Kidney (tissue), 22 donors: ENCODE measurements at places on chromosomes 5 and 9. TPM values are rescaled to one million over a fixed set of nuclear protein-coding genes. Genes with fewer than 3 reads are reported as not detected.

DNA sequence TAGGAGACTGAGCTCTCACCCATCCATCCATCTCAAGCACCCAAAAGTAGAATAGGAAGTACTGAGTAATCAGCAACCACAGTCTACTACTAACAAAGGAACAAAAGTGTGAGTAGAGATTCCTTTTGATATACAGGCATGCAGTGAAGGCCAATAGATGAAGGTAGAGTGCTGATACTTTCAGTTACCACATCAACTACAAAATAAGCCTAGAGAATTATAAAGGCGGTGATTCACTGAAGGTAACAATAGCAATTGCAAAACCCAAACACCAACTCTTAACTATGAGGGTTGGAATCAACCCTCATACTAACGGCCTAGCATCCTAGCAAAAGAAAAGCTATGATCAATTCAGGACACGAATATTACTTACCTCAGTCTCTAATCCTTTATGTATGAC is 992.6 kb downstream of the DNAH5 start:
- no peak overlapping the region for H3K4me3 ChIP-seq
- no peaks in the 10 kb centered on the region for H3K36me3 ChIP-seq
- DNase-seq: no peak
- no peaks in the 10 kb centered on the region for H3K27me3 ChIP-seq
- no peaks in the 10 kb centered on the region for H3K4me1 ChIP-seq
- H3K27ac ChIP-seq: no peak overlapping the region

Gene LRRTM2
- 0.03 TPM for total RNA-seq

GRCh38 chr5:18023986-18024385 is 389.7 kb downstream of the TAF11L14 start:
- no peak overlapping the region for H3K4me3 ChIP-seq
- H3K4me1 ChIP-seq: no peaks in the 10 kb centered on the region
- H3K27ac ChIP-seq: no peak overlapping the region
- no peaks in the 10 kb centered on the region for H3K36me3 ChIP-seq
- no peak for DNase-seq

- H3K27me3 ChIP-seq: no peaks in the 10 kb centered on the region
- no peak overlapping the region for H3K4me3 ChIP-seq
- H3K4me1 ChIP-seq: no peaks in the 10 kb centered on the region
- no peak for DNase-seq
- no peaks in the 10 kb centered on the region for H3K36me3 ChIP-seq
Measured at GRCh38 chr5:89445106-89445745, 562.2 kb upstream of the MEF2C start.

Gene AJM1
- 5.3 TPM for total RNA-seq

- H3K4me3 ChIP-seq: peak overlapping the region; percentile 96
- H3K36me3 ChIP-seq: peaks cover 2% of the 10 kb centered on the region
- peak overlapping the region; percentile 95 for H3K27ac ChIP-seq
- H3K27me3 ChIP-seq: no peaks in the 10 kb centered on the region
- peaks cover 19% of the 10 kb centered on the region for H3K4me1 ChIP-seq
Measured at GRCh38 chr5:115842089-115842935, 577 bp downstream of the AP3S1 start.

DNA sequence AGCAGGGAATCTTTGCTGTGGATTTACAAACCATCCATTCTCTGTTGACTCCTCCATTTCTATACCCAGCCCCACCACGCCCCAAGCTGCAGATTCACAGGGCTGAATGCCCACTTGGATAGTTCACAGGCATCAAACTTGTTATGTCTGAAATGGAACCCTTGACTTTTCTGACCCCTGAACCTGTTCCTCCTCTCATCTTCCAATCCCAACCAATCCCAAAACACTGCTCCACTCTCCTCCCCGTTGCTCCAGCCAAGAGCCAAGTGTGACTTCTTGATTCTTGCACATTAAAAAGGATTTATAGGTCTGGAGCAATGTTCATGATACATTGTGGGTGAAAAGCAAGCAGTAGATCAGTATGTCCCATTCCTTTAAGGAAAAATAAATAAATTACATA is 145.6 kb downstream of the DAB2IP start:
- no peaks in the 10 kb centered on the region for H3K4me1 ChIP-seq
- no peaks in the 10 kb centered on the region for H3K36me3 ChIP-seq
- H3K4me3 ChIP-seq: no peak overlapping the region
- no peaks in the 10 kb centered on the region for H3K27me3 ChIP-seq
- DNase-seq: peak; percentile 84

- H3K4me3 ChIP-seq: no peak overlapping the region
- H3K27ac ChIP-seq: no peak overlapping the region
- H3K27me3 ChIP-seq: no peaks in the 10 kb centered on the region
- H3K36me3 ChIP-seq: no peaks in the 10 kb centered on the region
- H3K4me1 ChIP-seq: no peaks in the 10 kb centered on the region
Measured at GRCh38 chr9:134307674-134308638, 18.3 kb upstream of the RXRA start.

GRCh38 chr5:65248896-65249295 is 232.8 kb downstream of the ADAMTS6 start:
- no peaks in the 10 kb centered on the region for H3K27me3 ChIP-seq
- no peak overlapping the region for H3K4me3 ChIP-seq
- no peaks in the 10 kb centered on the region for H3K4me1 ChIP-seq
- no peak for DNase-seq
- no peak overlapping the region for H3K27ac ChIP-seq

- H3K4me3 ChIP-seq: peak within 1 kb of the TSS; percentile 95
- H3K27me3 ChIP-seq: no peaks in the 10 kb centered on the region
- no peaks in the 10 kb centered on the region for H3K36me3 ChIP-seq
- H3K27ac ChIP-seq: peak within 1 kb of the TSS; percentile 30
Measured at GRCh38 chr5:96876292-96876850, at the start of gene ERAP2. Gene ERAP2 (plus strand): TSS chr5:96876500. CDS start chr5:96879686, 3,186 bp downstream.

Gene UNC5A
- 1.5 TPM for total RNA-seq

GRCh38 chr5:101688156-101688555 is 607.9 kb downstream of the SLCO4C1 start:
- H3K4me1 ChIP-seq: no peaks in the 10 kb centered on the region
- H3K4me3 ChIP-seq: no peak overlapping the region
- DNase-seq: no peak
- no peaks in the 10 kb centered on the region for H3K36me3 ChIP-seq

GRCh38 chr5:44388321-44389089 is 715 bp downstream of the FGF10 start:
- H3K4me3 ChIP-seq: peak overlapping the region; percentile 59
- no peak overlapping the region for H3K27ac ChIP-seq
- no peaks in the 10 kb centered on the region for H3K36me3 ChIP-seq
- peaks cover 4% of the 10 kb centered on the region for H3K27me3 ChIP-seq
- DNase-seq: peak; percentile 65
- peaks cover 3% of the 10 kb centered on the region for H3K4me1 ChIP-seq

Gene IPPK
- 7.3 TPM for total RNA-seq

DNA sequence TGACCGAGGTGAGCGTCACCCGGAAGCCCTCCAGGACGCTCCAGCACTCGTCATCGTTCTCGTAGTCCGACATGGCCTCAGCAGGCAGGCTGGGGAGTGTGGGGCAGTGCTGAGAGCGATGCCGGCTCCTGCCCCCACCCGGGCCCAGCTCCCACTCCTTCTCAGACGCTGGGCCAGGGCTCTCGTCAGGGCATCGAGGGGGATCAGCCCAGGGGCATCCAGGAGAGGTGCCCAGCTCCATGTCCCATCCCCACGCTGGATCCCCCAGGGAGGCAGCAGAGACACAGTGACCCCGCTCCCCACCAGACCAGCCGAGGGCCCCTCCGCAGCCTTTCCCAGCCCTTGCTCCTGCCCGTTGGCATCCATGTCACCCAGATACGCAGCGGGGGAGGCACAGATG is 1.5 kb downstream of the CARD9 start:
- no peak for DNase-seq
- H3K27me3 ChIP-seq: no peaks in the 10 kb centered on the region
- H3K36me3 ChIP-seq: no peaks in the 10 kb centered on the region

Gene RNF183
- 3.6 TPM for total RNA-seq

DNA sequence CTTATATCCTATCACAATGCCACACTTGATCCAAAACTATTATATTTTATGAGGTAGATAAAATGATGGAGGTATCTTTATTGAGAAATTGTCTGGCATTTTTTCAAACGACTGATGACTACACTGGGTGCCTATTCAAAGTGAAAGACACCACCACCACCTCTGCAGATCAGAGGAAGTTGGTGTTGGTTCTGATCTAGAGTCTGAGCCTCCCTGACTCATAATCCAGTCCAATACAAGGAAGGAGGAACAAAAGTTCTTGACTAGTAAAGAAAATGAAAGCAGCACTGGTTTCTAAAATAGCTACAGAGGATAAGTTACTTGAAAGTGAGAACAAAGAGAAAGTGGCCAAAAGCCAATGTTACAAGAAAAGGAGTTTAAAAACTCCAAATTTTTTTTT is 139.9 kb downstream of the RFX3 start:
- H3K36me3 ChIP-seq: no peaks in the 10 kb centered on the region
- H3K4me1 ChIP-seq: no peaks in the 10 kb centered on the region
- no peak for DNase-seq
- H3K27me3 ChIP-seq: no peaks in the 10 kb centered on the region

DNA sequence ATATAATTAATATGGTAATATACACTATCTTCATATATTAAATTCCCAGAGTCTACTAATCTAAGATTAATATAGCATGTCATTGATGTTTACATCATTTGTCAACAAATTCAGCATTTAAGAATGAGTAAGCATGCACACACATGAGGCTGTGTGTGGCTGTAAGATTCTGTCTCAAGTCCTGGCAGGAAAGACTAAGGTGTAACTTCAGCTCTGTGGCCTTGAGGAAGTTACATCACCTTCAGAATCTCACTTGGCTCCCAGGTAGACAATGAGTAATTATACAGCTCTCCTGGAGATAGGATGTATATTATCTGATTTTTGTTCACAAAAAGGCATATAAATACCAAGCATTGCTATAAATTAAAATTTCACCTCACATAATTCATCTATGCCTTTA is 119.4 kb upstream of the IQGAP2 start:
- no peaks in the 10 kb centered on the region for H3K27me3 ChIP-seq
- no peaks in the 10 kb centered on the region for H3K4me1 ChIP-seq
- H3K27ac ChIP-seq: no peak overlapping the region
- H3K4me3 ChIP-seq: no peak overlapping the region
- no peak for DNase-seq
- no peaks in the 10 kb centered on the region for H3K36me3 ChIP-seq

Gene MSMP
- 0.47 TPM for total RNA-seq

- no peaks in the 10 kb centered on the region for H3K36me3 ChIP-seq
- no peak overlapping the region for H3K4me3 ChIP-seq
- H3K27ac ChIP-seq: no peak overlapping the region
- peak; percentile 71 for DNase-seq
- H3K27me3 ChIP-seq: no peaks in the 10 kb centered on the region
Measured at GRCh38 chr5:54194318-54194717, 116.1 kb downstream of the ARL15 start.

Gene GHR
- 3.7 TPM for total RNA-seq

DNA sequence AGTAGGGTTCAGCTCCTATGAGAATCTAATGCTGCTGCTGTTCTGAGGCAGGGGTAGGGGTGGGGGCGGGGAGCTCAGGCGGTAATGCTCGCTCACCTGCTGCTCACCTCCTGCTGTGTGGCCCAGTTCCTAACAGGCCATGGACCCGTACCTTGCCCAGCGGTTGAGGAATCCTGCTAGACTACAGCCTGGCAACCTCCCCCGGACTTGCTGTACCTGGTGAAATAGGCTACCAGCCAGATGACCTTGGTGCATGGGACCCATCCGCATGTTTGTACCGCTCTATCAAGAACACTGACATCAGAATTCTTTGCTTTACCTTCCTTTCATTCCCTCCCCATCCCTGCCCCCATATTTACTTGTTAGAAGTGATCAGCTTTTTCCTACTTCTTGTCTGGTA is 15.3 kb downstream of the IL31RA start:
- H3K4me1 ChIP-seq: no peaks in the 10 kb centered on the region
- no peak overlapping the region for H3K27ac ChIP-seq
- DNase-seq: no peak
- no peaks in the 10 kb centered on the region for H3K27me3 ChIP-seq
- no peaks in the 10 kb centered on the region for H3K36me3 ChIP-seq

Gene GFPT2
- total RNA-seq: 15.9 TPM

Gene FGF1
- 2.1 TPM for total RNA-seq

GRCh38 chr5:134563221-134563620 is 37.8 kb downstream of the JADE2 start:
- H3K4me1 ChIP-seq: peaks cover 19% of the 10 kb centered on the region
- peaks cover 87% of the 10 kb centered on the region for H3K36me3 ChIP-seq
- no peak for DNase-seq
- no peak overlapping the region for H3K27ac ChIP-seq

Gene SLC36A3
- not detected for total RNA-seq

Gene ARID3C
- not detected for total RNA-seq

GRCh38 chr9:19149230-19149629 is 21.9 kb upstream of the PLIN2 start:
- no peak overlapping the region for H3K4me3 ChIP-seq
- peaks cover 26% of the 10 kb centered on the region for H3K4me1 ChIP-seq
- no peaks in the 10 kb centered on the region for H3K36me3 ChIP-seq

DNA sequence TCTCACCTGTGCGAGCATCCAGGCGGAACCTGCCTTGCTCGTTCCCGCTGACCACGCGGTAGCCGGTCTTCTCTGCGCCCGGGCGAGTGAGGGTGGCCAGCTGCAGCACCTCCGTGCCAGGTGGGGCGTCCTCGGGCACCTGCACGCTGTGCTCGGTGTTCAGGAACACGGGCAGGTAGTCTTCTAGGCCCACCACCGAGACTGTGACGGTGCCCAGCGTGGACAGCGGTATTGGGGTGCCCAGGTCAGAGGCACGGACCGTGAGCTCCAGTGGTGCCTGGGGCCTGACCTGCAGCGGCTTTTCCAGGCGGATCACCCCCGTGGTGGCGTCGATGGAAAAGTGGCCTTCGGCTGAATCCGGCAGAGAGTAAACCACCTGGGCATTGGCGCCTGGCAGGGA is 59.5 kb downstream of the FAT2 start:
- no peak overlapping the region for H3K4me3 ChIP-seq
- no peaks in the 10 kb centered on the region for H3K36me3 ChIP-seq
- H3K4me1 ChIP-seq: no peaks in the 10 kb centered on the region
- no peaks in the 10 kb centered on the region for H3K27me3 ChIP-seq

- no peak overlapping the region for H3K4me3 ChIP-seq
- no peaks in the 10 kb centered on the region for H3K36me3 ChIP-seq
Measured at GRCh38 chr5:135100011-135100410, 66.0 kb upstream of the PITX1 start.

DNA sequence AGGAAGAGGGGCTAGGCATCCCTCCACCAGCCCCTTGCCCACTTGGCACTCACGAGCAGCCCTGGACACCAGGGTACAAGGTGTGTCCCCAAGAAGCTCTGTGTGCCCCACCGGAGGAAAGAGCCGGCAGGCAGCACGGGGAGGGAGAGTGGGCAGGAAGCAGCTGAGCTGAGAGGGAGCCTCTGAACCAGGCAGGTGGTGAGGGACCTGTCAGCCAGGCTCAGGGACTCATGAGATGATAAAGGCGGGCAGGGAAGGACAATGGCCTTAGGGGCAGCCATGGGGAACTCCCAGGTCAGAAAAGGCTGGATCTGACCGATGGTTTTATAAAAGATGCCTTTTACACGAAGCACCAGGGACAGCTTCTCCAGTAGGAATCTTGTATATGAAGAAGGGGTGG is 112.0 kb downstream of the VAV2 start:
- no peak overlapping the region for H3K27ac ChIP-seq
- H3K4me3 ChIP-seq: no peak overlapping the region
- no peak for DNase-seq
- no peaks in the 10 kb centered on the region for H3K27me3 ChIP-seq
- no peaks in the 10 kb centered on the region for H3K4me1 ChIP-seq
- H3K36me3 ChIP-seq: no peaks in the 10 kb centered on the region
